Frontal cortex (tissue), 4 donors: ENCODE measurements at places on chromosomes 3 and 15.

DNA sequence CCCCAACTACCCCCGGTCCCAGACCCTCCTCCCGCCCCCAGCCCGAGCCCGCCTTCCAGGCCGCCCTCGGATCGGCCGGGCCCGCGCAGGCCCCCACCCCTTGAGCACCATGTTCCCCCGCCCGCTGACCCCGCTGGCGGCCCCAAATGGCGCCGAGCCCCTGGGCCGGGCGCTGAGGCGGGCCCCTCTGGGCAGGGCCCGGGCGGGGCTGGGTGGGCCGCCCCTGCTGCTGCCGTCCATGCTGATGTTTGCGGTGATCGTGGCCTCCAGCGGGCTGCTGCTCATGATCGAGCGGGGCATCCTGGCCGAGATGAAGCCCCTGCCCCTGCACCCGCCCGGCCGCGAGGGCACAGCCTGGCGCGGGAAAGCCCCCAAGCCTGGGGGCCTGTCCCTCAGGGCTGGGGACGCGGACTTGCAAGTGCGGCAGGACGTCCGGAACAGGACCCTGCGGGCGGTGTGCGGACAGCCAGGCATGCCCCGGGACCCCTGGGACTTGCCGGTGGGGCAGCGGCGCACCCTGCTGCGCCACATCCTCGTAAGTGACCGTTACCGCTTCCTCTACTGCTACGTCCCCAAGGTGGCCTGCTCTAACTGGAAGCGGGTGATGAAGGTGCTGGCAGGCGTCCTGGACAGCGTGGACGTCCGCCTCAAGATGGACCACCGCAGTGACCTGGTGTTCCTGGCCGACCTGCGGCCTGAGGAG, 472 bp downstream of the CHST14 start:
- no peak for DNase-seq

GRCh38 chr3:15291589-15292541, 40.5 kb downstream of the SH3BP5 start:
- no peak for DNase-seq

GRCh38 chr3:196149375-196149774, 61.8 kb downstream of the ZDHHC19 start:
- no peak for DNase-seq

DNA sequence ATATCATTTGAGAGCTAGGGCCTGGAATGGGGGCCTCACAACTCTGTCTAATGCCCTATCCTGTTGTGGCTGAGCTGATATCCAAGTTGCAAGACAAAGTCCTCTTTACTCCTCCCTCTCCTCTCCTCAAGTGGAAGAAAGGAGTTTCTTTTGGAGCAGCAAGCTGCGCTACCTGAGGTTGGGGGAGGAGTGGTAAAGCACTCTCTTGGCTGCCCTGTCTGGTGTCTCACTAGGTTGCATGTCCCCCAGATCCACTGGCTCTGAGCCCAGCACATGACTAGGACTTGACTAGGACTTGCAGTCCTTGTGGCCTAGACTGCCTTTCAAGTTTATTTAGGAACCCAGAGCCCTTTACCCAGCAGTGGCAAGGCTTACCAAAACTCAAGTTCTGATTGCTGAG, 141.1 kb upstream of the SETMAR start:
- DNase-seq: no peak

- no peak for DNase-seq
These were observed 12.3 kb downstream of the PGBD4 start for GRCh38 chr15:34114215-34114614.

DNA sequence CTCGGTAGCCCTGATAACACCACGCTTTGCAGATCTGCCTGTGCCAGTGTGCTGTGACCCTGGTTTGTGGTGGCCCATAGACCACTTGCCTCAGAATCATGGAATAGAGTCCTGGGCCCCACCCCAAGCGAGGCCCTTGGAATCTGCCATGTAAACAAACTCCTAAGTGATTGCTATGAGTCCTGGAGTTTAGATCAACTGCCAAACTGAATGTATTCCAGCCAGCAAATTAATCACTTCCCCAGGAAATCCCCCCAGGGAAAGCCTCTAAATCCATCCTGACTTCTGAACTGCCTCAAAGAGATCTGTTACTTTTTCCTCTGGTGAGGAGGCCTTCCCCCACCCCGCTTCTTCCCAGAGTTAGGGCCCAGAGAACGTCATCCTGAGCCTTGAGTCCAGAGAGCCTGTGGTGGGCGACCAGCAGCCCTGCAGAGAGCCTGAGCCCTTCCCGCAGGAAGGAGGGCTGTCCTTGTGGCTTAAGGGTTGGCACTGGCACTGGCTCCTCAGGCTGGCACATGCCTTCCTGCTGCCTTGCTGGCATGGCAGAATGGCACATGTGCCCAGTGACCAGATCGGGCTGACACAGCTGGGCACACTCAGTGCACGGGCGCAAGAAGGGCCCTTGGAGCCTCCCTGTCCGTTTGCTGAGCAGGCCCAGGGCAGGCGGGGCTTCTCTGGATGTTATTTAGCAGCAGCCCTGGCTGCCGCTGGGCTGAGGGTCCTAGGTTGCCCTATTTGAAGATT, 50.6 kb upstream of the PLXNA1 start:
- no peak for DNase-seq

DNA sequence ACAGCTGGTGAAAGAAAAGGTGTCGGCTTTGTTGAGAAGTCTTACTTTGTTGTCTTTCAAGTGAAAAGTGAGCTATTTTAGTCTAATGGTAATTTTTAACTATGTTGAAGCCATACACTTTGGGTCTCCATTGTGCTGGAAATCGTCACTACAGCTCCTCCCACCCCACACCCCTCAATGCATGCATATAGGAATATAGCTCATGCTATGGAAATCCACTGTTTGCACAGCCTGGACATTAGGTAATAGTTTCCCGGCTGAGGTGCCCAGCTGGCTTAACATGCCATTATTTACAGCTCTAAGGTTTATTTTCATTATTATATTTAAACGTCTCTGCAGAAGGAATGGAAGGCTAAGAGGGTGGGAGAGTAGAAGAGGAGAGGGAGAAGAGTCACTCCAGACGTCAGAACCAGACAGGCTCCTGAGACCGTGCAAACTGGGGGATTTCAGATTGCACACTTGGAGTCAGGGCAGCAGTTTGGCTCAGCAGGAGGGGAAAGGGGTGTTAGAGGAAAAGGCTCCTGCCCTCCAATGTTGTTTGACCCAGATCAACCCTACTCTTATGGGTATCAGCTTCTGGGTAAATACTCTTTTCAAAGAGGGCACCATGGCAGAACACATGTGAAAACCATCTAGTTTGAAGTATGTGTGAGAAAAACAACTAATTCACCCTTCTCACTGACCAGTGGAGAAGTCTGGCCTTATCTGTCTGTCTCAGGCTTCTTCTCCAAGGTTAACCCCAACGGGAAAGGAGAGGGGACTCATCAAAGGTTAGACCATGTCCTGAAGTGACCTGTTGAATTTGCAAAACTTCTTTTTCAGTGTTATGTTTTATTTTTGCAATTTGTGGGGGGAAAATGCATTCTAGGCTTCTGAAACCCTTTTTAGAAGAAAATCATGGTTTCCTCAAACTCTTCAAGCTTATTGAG, 218.7 kb upstream of the CTDSPL start:
- no peak for DNase-seq

- DNase-seq: no peak
These were observed 13.1 kb upstream of the CORO2B start for GRCh38 chr15:68565726-68566125.

GRCh38 chr15:75023872-75024636, 664 bp downstream of the PPCDC start:
- no peak for DNase-seq

DNA sequence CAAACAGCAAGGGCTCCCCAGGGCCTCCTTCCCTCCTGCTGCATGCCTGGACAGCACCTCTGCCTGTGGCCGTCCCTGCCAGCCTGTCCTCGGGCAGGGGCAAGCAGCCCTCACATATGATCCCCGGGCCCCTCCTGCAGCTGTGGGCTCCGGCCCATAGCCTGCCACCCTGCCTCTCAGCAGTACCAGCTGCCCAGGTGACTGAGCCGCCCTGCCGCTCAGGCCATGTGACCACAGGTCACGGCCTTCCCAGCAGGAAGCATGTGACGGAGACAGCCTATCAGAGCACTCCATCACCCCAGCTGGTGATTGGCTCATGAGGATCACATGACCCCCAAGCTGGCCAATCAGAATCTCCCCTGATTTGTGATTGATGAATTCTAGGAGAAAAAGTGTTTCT, 23.9 kb downstream of the ALDH1L1 start:
- no peak for DNase-seq

- no peak for DNase-seq
These were observed 43.4 kb downstream of the ERC2 start for GRCh38 chr3:56424885-56425284.

DNA sequence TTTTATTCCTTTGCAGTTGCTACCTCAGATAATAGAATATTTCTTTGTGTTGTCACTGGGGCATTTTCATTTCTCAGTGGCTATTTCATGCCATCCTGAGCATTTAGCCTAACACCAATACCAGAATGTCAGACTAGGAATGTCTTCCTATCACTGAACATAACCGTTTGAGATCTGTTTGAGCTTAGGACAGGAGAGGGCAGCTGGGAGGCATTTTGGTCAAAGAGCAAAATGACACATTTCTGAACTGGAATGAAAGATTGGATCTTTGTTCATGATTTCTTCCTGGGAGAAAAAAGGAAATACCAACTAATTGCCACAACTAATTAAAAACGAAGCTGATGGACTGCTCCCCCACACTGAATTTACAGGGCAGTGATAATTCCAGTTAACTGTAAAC, 921.3 kb upstream of the NR2F2 start:
- no peak for DNase-seq

- DNase-seq: no peak
These were observed 26.7 kb upstream of the CCDC50 start for GRCh38 chr3:191302451-191302850.

DNA sequence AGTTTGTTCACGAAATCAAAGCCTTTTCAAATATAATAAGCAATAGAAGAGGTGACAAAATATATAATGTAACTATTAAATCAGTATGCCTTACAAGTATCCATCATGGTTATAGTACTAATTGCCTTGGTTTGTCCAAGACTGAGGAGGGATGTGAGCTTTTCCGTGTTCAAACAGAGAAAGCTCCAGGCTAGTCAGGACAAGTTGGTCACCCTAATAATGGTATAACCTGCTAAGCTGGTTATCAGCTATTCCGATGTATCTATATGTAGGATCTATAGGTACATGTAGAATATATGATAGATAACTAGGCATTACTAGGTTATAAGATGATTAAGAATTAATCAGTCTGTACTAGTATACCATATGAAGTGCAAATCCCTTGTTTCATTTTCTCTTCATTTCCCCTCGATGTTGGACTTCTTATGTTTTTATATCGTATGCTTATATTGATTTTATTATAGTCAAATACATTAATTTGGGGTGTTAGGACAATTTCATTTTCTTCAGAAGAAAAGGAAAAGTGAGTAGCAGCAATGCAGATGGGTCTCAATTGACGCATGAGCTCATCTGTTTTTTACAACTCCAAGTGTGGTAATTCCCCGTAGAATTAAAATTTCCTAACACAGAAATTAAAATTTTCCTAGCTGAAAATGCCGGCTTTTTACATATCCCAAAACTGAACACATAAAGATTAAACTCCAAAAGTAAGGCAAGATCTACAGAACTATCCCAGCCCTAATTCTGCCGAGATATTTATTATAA, 419.1 kb downstream of the TIGIT start:
- no peak for DNase-seq

DNA sequence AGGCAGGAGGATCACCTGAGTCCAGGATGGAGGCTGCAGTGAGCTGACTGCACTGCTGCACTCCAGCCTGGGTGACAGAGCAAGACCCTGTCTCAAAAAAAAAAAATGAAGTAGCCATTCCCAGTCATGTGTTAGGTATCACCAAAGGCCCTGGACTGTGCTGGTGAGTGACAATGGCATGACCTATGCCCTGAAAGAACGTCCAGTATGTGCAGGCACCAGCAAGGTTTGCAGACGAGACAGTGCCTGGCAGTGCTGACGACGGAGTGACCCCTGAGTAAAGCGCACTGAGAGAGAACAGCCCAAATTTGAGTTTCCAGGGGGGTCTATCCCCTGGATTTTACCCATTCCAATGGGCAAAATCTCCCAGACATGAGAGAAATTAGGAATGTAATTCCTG, 45.2 kb downstream of the RBPMS2 start:
- DNase-seq: no peak

- DNase-seq: peak; percentile 76
These were observed at the start of gene MTHFS for GRCh38 chr15:79896634-79897379. Gene MTHFS, minus strand, starts transcription at chr15:79897014. Its CDS starts 26 bp downstream, at chr15:79896988.

- no peak for DNase-seq
These were observed 564.7 kb downstream of the FOXP1 start for GRCh38 chr3:71018799-71019198.

DNA sequence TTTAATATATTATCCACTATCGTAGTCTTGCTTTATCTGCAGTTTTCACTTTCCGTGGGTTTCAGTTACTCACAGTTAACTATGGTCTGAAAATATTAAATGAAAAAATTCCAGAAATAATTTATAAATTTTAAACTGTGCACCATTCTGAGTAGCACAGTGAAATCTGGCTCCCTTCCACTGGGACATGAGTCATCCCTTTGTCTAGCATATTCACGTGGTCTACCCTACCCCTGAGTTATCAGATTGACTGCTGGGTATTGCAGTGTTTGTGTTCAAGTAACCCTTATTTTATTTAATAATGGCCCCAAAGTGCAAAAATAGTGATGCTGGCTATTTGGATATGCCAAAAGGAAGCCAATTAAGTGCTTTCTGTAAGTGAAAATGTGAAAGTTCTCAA, 539.5 kb upstream of the AGTR1 start:
- DNase-seq: no peak

DNA sequence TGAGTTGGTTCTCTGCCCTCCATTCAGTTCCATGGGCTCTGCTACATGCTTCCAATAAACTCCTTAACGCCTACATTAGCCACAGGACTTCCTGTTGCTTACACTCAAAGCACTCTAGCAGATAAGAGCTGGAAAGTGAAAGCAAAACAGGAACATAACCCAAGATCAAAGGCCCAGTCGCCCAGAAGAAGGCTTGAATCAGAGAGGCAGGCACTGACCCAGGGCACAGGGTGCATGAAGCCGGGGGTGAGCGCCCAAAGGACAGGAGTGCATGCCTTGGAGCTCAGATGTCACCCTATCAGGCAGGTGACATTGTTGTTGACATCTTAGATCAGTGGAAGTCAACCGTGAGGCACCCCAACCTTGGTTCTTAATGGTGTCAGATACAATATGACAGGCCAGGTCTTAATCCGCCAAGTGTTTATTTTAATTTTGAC, 235.1 kb downstream of the UACA start:
- DNase-seq: no peak

GRCh38 chr3:43345246-43345645, 58.9 kb downstream of the SNRK start:
- no peak for DNase-seq

DNA sequence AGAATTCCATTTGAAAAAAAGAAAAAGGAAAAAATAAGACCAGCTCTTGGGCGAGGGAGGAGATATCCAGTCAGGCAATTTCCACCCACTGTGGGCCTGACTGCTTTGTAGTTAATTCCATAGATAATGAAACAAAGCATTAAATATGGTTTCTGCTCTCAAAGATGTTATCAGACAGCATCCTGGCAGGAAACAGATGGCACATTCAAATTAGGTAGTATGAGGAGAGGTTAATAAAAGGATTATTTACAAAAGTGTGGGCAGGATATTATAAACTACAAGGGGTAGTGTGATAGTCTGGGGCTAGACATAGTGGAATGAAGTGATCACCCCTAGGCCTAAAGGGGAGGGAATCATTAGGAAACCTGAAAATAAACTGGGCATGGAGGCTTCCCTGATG, 193.2 kb downstream of the CLSTN2 start:
- DNase-seq: no peak
